ENCODE measurements at places on chromosomes 6 and 20.

GRCh38 chr6:79034865-79035264 is 43.2 kb downstream of the PHIP start:
- no peak for DNase-seq

DNA sequence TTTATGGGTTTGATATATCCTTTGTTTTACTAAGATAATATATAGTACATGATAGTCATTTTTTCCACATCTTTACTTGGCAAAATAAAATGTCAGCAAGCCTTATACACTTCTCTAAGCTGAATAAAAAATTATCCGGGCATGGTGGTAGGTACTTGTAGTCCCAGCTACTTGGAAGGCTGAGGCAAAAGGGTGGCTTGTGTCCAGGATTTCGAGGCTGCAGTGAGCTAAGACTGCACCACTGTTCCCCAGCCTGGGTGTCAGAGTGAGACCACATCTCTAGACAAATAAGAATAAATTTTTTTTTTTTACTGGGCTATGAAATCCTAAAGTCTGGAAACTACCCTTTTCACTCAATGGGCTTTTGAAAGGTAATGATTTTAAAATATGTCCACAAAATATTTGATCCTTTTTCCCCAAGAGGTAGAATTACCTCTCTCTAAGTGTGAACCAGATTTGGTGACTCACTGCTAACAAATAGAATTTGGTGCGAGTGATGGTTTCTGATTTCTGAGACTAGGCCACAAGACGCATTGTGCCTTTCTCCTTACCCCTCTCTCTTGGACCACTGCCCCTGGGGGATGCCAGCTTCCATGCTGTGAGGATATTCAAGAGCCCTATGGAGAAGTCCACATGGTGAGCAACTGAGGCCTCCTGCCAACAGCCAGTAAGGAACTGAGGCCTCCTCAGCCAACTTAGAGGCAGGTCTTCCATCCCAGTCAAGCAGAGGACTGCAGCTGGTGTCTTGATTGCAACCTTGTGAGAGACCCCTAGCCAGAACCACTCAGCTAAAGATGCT is 84.2 kb upstream of the ZNFX1 start:
- DNase-seq, result no peak

DNA sequence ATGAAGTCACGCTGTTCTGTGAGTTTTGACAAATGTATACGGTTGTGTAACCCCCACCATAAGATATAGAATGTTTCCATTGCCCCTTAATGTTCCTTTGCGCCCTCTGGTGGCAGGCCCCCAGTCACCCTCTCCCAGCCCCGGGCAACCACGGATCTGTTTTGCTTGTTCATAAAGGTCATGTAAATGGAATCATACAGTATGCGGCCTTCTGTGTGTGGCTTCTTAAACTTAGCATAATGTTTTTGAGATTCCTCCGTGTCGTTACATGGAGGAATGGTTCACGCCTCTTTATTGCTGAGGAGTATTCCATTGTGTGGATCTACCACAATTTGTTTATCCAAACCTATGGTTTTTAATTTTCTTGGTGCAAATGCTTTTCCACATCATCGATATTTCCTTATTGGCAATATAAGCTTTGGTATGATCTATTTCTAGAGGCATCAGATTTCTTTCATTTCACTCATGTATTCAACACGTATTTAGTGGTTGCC is 28.4 kb downstream of the LYRM2 start:
- peak; percentile 57 for DNase-seq

- DNase-seq, result no peak
Measured at GRCh38 chr6:40597301-40597700, 10.1 kb upstream of the LRFN2 start.

DNA sequence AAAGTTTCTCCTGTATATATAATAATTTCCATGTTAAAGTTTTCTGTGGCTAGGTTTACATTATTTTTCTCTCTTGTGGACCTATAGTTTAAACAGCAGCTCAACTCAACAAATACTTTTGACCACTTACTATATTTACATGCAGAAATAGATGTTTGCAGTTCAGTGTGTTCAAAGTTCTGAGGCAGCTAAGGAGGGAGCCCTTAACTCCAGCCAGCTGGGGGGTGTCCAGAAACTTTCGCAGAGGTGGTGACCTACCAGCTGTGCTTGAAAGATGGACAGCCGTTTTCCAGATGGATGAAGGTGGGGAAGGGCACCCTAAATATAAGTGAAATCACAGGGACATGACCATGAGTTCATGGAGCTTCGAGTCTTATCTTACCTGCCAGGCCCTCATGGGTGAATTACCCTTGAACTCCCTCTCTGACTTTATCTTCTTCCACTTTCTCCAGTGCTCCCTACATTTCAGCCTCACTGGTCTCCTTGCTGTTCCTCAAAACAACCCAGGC is 33.4 kb downstream of the DHX35 start:
- DNase-seq, result no peak

- no peak for DNase-seq
Measured at GRCh38 chr6:903761-904160, 210.8 kb upstream of the EXOC2 start.

GRCh38 chr20:50980851-50981713 is 22.5 kb downstream of the MOCS3 start:
- peak; percentile 8 for DNase-seq
